ENCODE measurements at places on chromosomes 12 and 14.

DNA sequence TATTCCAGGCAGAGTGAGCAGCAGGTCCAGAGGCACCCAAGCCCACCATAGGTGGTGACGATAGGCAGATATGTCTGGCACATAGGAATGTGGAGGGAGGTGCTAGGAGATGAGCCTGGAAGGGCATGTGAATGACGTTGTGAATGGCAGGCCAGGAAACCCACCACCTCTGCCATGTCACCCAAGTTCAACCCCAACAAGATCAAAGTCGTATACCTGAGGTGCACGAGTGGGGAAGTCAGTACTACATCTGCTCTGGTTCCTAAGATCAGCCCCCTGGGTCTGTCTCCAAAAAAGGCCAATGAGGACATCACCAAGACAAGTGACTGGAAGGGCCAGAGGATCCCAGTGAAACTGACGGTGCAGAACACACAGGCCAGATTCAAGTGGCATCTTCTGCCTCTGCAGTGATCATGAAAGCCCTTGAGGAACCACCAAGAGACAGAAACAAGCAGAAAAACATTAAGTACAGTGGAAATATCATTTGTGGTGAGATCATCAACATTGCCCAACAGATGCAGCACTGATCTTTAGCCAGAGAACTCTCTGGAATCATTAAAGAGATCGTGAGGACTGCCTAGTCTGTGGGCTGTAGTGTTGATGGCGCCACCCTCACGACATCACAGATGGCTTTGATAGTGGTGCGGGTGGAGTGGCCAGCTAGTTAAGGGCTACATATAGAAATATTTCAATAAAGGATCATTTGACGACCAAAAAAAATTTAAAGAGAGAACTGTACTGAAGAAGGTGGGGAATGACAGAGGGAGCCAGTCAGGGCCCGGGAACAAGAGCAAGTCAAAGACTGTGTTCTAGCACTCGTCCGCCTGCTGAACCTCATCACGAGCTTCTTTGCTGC is 99.7 kb downstream of the ZFP36L1 start:
- DNase-seq: no peak

DNA sequence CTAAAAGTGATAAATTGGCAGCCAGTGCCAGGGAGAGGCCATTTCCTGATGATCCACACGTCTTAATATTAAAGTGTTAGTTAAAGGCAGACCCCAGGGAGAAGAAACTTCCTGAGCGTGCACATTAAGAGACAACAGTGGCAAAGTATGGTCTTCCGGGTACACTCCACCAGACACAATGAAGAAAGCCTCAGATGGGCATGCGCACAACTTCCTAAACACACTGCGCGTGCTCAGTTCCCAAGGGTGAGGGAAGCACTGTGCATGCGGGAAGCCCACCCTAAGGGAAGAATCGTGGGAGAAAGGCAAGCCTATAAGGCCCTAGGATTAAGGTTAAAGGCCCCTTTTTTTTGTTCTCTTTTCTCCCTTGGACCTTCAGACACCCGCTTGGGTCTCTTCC is 140.7 kb upstream of the CDKN3 start:
- DNase-seq: no peak

- no peak for DNase-seq
These were observed 6.8 kb downstream of the FAM161B start for GRCh38 chr14:73943083-73943482.

DNA sequence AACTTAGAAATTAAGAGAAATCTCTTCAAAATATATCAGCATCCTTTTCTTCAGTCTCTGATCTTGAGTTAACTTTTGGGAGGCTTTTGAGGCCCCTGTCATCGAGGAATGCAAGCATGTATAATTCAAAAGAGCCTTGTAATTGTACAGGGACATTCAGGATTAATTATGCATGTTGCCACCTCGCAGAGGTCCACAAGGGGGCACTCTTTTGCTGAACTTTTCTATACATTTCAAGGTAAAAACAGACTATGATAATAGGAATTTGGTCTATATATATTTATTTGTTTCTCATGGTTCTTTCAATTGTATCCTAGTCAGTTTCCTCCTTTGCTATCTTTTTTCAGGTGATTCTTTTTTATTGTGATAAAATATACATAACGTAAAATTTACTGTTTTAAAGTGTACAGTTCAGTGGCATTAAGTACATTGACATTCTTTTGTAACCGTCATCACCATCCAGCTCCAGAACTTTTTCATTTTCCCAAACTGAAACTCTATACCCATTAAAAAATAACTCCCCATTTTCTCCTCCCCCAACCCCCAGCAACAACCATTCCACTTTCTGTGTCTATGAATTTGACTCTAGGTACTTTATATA is 47.0 kb upstream of the SLC2A13 start:
- DNase-seq: peak; percentile 35

DNA sequence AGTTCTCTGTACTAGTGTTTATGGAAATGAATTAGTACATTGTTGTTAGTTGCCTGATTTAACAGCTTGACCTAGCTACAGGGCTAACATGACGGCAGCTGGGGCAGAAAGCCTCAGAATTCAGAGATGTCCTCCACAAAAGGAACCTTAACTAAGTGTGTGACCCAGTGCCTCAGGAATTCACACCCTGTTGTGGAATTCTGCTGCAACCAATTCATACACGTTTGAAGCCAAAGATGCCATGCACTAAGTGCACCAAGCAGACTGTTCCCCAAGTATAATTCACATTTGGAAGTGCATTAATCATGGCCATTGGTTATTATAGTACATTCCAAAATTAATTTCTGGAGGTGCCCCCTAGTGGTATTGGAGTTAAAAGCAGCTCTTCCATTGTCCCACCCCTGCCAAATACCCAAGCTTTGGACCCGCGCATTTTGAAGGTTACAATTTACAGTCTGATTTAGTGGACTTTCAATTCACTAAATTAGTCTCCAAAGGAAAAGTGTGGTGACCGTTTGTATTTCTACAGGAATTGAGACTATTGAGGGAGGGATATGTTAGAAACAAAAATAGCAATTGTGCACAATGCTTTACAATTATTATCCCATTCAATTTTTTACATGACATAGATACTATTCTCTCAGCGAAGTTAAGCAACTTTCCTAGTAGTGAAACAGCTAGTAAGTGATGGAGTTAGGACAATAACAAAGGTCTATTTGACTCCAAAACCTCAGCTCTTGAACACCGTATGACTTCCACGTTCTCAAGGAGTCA is 85.9 kb downstream of the PAX9 start:
- DNase-seq: no peak

DNA sequence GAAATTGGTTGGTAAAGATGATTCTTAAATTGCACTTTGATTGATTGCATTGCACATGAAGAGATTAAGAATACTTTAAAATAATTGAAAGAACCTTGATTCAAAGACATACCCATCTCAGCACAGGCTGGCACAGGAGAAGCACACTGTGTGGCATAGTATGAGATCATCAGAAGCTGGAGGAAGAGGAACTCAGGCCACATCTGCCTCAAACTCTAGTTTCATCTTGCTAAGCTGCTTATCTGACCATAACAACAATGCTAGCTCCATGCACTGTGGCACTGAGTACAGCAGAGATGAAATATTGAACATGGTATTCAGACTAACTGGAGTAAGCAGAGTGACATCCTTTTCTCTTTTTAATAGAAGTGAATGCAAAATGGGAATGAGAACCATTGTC is 99.1 kb downstream of the TBC1D30 start:
- no peak for DNase-seq

GRCh38 chr14:98955741-98956070 is 316.3 kb downstream of the BCL11B start:
- no peak for DNase-seq

DNA sequence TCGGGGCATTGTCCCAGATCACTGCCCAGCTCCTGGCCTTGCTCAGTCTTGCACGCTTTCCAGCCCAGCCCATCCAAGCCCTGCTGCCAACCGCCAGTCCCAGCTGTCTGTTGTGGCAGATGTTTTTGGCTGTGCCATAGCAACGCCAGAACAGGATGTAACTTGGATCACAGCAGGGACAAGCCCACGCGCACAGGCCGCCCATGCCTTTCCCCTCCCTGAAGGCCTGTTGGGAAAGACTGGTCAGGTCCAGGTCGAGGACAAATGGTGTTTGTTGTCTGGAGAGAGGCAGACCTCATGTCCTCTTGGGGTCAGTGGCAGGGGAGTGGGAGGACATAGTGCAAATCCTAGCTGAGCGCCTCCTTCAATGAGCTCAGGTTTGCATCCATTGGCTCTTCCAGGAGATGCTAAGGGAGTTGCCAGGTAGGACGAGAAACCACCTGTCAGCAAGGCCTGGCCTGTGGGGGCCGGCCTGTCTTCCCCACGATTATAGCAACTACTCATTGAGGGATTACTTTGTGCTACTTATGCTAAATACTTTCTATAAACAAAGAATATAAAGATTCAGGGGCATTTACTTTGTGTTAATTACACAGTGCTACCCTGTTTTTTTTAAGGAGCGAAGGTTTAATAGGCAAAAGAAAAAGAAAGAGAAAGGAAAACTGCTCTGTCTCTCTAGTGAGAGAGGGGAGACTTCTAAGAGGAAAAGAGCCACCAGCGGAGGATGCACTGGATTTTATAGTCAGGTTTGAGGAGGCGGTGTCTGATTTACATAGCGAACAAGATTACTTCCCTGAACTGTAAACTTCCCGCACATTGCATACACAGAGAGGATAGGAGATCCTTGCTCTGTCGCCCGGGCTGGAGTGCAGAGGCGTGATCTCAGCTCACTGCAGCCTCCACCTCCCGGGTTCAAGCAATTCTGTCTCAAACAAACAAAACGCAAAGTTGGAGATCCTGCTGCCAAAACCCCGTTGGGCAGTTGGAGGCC is 42.8 kb upstream of the CORO1C start:
- DNase-seq: no peak

DNA sequence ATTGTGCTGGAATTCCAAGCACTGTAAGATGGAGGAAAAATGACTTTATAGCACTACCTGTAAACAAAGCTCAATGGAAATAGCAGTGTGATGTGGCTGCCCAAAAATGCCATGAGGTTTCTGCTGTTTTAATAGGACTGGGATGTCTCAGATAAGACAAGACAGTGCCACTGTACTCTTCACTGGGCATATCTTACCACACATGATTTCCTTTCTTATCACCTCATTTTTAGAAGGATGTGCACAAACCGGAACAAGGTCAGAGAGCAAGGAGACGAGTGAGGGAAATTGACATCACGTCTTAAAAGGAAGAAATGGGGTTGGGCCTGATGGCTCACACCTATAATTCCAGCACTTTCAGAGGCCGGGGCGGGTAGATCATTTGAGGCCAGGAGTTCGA is 38.4 kb upstream of the FGD4 start:
- DNase-seq: no peak

- DNase-seq: no peak
These were observed 76.7 kb upstream of the SLC8A3 start for GRCh38 chr14:70265422-70265821.

DNA sequence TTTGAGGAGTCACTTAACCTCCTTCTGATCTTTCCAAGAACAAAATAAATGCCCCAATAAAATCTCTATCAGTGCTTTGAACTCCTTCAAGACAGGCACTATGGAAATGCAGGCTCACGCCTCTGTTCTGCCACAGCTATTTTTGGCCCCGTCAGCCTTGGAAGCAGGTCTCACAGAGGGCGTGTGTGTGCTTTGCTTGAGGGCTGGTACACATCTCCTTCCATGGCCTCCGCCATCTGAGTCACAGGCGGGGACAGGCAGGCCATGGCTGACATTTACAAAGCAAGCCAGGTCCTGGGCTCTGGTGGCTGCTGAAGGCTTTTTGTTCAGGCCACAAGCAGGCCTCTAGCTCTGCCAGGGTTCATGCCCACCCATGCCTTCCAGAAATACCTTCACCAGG is 16.0 kb downstream of the PRIMA1 start:
- no peak for DNase-seq

- DNase-seq: no peak
These were observed 8.5 kb downstream of the TMEM229B start for GRCh38 chr14:67480011-67480410.

DNA sequence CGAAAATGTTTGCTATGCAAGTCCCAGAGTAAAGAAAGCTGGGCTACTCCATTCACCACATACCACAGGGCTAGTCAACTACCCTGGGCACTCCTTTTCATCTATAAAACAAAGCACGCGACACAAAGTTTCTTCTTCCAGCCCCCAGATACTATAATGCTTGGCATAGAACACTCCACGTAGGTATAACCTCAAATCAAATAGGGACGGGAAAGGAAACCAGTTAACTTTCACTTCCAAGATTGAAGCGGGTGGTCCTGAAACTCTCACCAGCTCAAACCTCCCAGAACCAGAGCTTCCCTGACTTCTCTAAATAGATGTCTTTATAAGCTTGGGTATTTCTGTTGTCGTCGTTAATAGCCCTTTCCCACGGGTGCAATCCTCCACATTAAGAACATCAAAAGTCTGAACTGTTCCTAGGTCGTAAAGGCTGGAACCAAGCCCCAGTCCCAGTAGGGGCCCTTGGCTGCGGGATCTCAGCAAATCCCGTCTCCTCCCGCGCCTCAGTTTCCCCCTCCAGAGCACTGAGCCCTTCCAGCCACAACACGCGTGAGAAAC is 647 bp downstream of the LGMN start:
- no peak for DNase-seq

GRCh38 chr14:91202234-91202974 is 42.1 kb downstream of the GPR68 start:
- DNase-seq: no peak

- peak; percentile 61 for DNase-seq
These were observed 794 bp downstream of the RCOR1 start for GRCh38 chr14:102593061-102593824.

- DNase-seq: no peak
These were observed 55.3 kb downstream of the MDM2 start for GRCh38 chr12:68863109-68863770.

- no peak for DNase-seq
These were observed 31.8 kb downstream of the MAX start for GRCh38 chr14:65070471-65070976.

DNA sequence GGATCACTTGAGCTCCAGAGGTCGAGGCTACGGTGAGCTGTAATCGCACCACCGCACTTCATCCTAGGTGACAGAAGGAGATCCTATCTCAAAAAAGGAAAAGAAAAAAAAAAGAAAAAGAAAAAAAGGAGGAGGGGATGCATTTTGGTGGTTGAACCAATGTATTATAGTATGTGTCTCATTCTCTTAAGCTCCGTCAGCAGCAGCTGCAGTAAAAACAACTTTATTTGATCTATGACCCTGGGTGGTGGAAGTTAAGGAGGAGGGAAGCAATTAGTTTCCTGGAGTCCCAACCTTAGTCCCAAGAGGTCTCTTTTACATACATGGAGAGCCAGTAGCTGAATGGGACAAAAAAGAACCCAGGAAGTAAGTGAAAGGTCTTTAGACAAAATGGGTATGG is 26.8 kb upstream of the APOF start:
- no peak for DNase-seq

- DNase-seq: no peak
These were observed 13.6 kb upstream of the NUAK1 start for GRCh38 chr12:106152334-106152733.

Measured in activated CD4-positive, alpha-beta T cell treated with anti-CD3 and anti-CD28 coated beads, Interleukin-2, amount 50 U/mL, for 1 hour (primary cell).